ENCODE measurements at places on chromosomes 3 and 15.

DNA sequence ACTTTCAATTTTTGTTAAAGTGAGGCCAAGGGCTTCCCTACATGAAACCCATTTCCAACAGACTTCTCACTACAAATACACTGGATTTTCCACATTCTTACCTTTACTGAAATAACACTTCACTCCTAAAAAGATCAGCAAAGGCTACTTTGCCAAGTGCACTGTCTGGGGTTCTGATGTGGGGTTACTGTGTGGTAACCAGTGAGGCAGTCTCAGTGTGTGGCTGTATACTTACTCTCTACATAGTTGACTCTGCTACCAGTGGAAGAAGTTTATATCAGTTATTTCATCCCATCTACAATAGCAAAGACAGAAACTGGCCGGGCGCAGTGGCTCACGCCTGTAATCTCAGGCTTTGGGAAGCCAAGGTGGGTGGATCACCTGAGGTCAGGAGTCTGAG, 5.6 kb downstream of the WDR82 start:
- DNase-seq: no peak

DNA sequence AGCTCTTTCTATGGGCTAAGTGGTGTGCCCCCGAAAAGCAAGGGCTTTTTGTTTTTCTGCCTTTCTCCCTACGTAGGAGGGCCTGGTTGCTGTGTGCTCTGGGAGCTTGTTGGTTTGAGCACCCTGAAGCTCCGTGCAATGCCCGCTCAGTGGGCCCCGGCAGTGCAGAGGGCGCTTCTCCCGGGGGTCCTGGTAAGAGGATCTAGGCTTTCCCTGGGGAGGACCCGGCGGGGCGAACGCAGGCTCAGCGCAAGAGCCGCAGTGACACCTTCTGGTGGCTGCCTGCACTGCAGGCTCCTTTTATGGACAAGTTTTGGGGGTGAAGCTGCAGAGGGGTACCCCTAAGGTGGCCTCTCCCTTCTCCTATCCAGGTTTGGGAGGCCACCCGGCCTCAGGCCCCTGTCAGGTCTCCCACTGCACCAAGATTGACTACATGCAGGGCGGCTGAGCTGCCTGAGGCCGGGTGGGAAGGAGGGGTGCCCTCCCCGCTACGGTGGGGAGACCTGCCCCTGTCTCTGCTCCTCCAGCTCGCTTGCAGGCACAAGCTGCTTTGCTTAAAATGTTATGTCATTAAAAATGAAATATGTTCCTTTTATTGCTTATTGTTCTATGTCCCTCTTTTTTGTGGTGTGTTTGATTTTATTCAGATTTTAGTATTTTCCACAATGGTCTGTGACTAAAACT, 387.9 kb downstream of the GABRG3 start:
- no peak for DNase-seq

DNA sequence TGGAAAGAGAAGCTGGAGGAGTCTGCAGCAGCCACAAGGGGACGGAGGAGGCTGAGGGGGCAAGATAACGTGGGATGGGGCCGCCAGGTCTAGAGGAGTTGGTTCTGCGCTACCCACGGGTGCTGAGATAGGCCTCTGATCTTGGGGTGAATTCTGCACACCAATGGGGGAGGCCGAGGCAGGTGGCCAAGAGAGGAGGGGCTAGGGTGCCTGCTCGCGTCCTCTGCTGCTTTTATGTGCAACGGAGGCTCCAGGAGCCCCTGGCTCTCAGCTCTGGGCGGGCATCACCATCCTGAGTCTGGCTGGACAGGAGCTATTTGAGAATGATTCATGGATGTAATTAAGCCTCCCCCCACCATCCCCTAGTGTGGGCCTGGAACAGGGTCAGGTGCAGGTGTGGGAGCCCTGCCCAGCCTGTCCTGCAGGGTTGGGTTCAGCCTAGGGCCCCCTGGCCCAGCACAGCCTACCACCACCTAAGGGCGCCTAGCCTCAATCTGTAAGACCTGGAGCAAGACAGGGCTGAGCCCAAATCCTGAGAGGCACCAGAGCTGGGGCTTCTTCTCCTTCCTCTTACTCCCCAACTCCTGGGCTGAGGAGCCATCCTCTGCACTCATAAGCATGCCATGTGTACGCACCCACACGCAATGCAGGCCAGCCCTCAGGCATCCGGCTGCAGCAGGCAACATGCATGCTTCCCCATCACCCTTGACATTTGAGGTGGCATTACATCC, 32.3 kb upstream of the SEMA3F start:
- no peak for DNase-seq

GRCh38 chr3:177842743-177843734, 645.8 kb upstream of the TBL1XR1 start:
- DNase-seq: no peak

DNA sequence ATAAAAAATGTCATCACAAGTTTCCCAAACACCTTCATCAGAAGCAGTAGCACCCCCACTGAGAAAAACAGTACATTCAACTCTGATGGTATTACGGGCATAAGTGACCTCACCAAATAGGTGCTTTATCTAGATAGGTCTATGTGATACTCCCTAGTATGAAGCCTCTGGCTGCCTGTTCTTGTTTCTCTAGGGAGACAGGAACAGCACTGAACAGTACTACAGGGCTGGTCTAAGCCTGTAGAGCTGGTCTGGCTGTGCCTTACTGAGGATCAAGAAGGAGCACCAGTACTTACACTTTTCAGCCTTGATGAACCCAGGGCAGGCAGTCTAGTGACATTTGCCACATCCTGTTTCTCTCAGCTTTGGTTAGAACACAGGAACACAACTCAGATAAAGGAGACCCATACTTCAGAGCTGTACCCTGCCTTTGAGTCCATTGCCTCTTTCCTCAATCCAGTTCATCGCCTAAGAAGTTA, 35.9 kb downstream of the OXNAD1 start:
- DNase-seq: no peak

GRCh38 chr15:80250614-80251427, 1.2 kb downstream of the CTXND1 start:
- DNase-seq: no peak

DNA sequence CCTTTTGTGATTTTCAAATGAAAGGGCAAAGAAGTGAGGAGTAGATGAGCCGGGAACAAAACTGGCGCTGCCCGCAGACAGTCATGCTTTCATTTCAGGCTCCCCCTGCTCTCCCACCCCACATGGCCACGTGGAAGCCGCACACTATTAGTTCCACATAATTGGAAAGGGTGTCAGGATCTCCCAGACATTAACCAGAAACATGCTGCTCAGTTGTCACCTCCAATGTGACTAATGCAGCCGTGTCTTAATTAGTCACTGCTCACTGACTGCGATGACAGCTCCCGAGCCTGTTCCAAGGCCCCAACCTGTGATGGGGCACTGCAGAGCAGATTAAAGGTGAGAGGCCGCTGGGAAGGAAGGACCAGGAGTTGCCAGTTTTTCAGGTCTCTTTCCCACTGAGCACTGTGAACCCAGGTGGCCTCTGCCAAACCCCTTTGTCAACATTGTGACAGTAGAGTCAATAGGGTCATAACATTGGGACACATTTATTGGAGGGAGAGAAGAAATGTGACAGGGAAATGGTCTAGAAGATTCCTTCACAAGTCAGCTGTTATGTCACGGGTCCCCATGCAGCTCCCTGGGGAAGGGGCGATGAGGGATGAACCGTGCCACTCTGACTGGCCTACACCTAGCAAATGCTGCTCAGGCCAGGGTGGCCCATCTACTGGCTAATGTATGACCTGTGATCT, 38.6 kb upstream of the SFMBT1 start:
- no peak for DNase-seq

GRCh38 chr15:85504749-85505676, 124.6 kb downstream of the AKAP13 start:
- DNase-seq: peak; percentile 1

DNA sequence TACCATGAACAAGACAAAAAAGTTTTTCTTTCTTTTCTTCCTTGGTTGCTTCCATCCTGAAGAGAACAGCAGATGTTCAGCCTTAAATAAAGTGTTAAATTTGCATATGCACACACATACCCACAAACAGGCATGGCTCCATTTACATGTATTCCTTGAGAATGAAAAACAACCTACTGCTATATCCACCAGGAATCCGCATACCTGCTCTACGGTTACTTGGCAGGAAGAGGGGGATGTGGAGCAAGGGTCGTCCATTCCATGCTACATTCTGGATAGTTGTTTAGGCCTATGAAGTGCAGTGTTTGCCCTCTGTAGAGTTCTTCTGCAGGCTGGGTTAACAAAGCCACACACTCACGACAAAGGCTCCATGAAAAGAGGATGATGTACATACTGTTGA, 322.8 kb downstream of the KCNH8 start:
- no peak for DNase-seq

DNA sequence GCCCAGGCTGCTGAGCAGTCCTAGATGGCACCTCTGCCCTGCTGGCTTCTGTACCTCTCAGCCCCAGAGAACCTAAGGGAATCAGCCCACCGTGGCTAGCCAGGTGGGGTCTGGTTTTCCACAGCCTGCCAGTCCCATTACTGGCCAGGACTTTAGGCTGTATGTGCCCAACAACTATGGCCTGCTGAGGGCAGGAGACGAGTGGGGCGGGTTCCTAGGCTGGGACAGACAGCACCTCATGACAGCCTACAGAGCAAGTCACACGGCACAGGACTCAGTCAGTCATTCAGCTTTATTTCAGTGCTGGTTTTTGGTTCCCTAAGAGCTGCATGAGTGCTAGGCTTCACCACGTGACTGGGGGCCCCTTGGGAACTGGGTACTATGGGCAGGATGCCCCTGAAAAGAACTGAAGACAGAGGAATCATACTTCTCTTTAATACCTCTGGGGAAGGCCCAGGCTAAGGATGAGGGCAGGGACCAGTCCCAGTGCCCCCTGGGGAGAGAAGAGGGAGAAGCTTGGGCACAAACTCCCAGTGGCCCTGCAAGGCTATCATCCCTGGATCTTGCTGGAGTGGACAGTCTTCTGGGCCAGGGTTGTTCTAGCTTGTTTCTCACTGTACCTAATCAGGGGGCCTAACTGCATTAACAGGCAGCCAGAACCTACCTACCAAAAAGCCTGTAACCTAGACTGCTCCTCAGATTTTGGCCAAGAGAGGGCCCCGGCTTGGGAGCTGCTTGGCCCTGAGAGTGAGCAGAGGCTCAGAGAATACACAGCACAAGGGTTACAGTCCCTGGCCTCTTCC, 14.8 kb downstream of the CLK3 start:
- DNase-seq: no peak

GRCh38 chr3:127307112-127307835, 19.4 kb upstream of the PRR20G start:
- no peak for DNase-seq

- no peak for DNase-seq
These were observed 37.1 kb upstream of the ARNT2 start for GRCh38 chr15:80367094-80367493.

GRCh38 chr3:11641683-11642430, 1.9 kb downstream of the VGLL4 start:
- no peak for DNase-seq
